Fibroblast of skin of scalp (primary cell): ENCODE measurements at places on chromosomes 12 and 14.

DNA sequence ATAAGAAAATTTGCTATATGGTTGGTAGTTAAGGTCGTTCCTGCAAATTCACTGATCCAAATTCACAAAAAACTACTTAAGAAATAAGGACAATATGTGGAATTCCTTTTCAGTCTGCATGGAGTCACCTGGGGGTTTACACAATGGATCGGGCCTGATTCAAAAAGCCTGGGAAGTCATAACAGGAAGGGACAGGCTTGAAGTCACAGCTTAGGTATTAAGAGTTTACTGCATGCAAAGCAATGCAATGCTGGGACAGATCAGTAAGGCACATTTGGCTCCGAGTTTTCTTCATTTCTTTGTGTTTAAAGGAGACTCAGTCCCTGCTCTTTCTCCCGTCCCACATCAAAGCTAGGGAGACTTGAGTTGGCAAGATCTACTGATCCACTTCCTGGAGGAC is 153.3 kb downstream of the NTF3 start:
- DNase-seq: no peak

- no peak for DNase-seq
Observed at GRCh38 chr14:80965037-80965436, 9.6 kb downstream of the TSHR start.

DNA sequence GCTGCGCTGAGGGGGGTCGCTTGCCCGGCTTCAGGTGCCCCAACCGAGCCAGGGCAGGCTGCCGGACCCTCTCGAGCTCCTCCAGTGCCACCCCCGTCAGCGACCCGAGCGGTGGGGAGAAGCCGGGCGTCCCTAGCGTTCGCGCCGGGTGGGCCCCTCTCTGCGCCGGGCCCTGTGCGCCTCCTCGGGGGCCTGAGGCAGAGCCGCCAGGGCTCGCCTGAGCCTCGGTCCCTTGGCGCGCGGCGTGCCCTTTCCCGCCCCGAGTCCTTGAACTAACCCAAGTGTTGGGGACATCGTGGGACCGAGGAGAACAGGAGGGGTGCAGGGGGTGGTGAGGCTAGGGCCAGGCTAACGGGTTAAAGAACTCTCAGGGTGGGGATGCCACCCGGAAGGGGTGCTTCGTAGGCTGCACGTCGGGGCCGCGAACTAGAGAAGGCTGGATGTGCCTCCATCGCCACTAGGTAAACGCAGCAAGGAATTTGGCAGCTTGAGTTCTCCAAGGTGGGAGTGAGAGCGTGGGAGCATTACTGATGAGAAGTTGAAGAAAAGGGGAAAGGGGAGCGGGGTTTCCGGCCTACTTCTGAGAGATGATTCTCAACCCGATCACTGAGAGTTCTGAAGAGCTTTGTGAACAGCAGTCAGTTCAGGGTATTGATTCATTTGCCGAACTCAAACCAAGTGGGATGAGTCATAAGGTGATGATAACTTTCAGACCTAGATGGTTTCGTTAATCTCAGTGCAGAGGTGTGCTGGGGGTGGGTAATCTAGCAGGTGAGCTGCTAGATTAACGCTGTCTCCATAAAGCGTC is 618 bp downstream of the RNF34 start:
- DNase-seq: peak; percentile 21

DNA sequence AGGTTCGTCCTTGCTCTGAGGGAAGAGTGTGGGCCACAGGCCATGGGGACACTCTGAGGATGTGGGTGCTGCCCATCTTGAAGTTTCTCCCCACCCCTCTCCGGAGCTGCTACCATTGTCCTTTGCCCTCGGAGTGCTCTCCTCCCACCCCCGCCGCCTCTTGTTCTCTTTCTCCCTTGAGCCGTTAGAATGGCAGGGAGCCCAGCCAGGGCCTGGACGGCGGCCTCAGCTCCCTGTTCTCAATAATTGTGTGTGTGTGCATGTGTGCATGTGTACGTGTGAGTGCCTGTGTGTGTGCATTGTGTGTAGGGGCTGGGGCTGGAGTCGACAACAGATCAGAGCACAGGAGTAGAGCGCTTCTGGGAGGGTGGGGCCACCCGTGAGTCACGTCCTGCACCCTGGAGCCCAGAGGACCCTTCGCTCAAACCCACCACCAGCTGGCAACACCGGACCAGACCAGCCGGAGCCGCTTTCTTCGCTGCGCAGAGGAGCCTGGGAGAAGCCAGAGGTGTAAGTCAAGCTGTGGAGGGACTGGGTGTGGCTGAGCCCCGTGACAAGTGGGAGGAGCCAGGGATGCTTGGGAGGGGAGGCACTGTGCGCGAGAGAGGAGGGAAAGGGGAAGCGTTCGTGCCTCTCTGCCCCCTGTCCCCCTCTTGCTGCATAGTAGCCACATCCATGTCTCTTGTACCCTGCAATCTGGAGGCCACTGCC is 25.9 kb upstream of the KCNA5 start:
- DNase-seq: no peak

DNA sequence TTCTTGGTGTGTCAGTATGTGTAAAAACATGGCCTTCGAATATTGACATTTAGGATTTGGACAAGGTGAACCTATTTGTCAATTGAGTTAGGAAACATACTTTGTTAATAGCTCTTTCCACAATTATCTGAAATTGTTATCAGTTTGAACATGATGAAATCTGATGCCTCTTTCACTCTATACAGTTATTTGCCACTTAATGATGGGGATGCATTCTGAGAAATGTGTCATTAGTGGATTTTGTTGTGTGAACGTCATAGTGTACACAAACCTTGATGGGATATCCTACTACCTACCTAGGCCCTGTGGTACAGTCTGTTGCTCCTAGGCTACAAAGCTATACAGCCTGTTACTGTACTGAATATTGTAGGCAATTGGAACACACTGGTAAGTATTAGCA is 4.8 kb downstream of the TULP3 start:
- no peak for DNase-seq

- DNase-seq: peak; percentile 20
Observed at GRCh38 chr12:91191513-91192111, 9.0 kb upstream of the DCN start.

DNA sequence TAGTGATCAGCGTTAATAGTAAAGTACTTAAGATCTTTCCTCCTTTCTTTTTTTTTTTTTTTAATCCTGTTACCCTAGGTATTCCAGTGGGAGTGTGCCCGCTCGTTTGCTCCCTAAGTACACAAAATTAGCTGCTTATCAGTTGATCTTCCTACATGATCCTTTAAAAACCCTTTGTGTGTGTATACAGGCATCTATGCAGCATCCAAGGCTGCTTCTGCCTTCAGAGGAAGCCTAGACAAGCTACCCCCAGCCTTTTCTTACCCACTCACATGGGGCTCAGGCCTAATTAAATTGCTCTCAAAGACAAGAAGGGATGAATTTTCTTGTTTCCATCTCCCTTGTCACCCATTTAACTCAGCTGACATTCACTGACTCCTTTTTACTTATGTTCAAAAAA is 343.4 kb upstream of the LMO3 start:
- DNase-seq: no peak

DNA sequence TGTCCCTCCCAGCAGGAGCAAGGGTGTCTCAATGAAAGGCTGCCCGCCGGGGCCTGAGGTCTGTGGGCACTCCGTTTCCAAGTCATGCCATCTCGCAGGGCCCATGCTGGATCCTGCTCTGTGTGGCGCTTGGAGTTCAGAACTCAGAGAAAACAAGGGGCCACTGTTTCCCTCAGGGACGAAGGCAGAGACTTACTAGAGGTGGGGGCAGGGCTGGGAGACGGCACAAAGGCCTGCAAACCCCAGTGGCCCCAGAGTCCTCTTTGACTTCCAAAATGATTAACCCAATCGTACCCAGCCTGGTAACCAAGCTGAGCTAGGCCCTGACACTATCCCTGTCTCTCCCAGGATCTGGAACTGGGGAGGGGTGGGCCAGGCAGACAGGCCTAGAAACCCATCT is 95.8 kb downstream of the ITPK1 start:
- no peak for DNase-seq

DNA sequence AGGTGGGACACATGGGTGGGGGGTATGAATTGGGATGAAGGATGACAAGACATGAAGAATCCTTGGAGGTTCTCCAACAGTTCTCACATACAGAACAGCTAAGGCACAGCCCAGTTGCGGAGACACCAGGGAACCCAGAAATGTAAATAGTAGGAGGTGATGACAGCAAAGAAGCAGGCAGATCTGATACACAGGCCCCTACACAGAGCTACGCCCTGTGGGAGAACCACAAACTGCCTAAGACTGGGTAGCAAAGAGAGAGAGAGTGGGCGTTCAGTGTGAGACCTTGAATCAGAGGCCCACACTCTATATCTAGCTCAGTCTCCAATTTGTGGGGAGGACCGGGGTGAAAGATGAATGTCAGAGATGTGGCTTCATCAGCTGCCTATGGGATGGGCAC is 9.5 kb upstream of the NUMB start:
- peak; percentile 63 for DNase-seq

DNA sequence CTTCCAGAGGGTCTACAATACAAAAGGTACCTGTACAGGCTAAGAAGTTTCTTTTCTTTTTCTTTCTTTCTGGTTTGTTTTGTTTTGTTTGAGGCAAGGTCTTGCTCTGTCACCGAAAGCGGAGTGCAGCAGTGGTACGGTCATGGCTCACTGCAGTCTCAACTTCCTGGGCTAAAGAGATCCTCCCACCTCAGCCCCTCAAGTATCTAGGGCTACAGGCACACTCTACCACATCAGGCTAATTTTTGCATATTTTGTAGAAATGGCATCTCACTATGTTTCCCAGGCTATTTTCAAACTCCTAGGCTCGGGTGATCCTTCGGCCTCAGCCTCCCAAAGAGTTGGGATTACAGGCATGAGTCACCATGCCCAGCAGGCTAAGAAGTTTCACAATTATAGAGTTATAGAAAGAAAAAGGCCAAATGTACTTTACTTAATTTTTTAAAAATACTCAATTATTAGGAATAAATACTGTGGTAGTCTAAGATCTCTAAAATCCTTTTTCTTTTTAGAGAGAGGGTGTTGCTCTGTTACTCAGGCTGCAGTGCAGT is 3.0 kb upstream of the PIGH start:
- no peak for DNase-seq

GRCh38 chr14:101357038-101357437 is 204.3 kb upstream of the DIO3 start:
- DNase-seq: no peak

DNA sequence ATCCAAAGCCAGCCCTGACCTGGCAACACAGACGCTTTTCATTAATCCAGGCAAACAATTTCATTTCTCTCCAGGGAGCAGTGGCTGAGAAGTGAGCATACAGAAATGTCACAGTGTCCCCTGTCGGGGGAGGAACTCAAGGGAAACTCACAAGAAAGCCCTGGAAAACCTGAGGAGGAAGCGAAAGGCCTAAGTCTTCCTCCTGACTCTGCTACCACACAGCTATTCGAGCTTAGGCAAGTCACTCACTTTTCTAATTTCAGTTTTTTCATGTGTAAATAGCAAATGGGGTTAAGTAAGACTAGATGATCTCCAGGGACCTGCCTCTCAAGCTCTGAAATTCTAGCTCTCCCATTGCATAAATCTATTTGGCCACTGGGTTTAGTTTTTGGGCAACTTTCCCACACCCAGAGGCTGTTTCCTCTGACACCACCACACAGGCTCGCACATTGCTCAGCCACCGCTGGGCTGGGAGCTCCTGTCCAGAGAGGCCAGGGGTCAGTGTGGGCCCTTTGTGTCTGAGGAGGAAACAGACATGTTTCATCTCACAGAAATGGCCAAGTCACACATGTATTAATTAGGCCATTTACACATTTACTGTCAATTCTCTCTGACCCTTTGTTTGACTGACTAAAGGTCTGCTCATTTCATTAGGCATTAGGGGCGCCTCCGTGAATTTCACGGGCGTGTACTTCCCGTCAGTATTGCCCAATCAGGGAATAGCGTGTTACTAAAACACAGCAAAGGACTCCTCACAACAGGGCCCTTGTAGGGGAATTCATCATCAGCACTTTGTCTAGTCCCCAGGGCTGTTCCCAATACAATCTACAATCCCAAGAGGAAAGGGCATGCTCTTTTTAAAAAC is 9.8 kb upstream of the PNMA1 start:
- peak; percentile 98 for DNase-seq
